NCI-H1092 treated with DMSO at 0.1 percent for 48 hours (cell line): ENCODE measurements at places on chromosomes 13 and 19.

GRCh38 chr19:8569066-8569771 lies 8.0 kb downstream of the MYO1F start:
- no peak for DNase-seq

DNA sequence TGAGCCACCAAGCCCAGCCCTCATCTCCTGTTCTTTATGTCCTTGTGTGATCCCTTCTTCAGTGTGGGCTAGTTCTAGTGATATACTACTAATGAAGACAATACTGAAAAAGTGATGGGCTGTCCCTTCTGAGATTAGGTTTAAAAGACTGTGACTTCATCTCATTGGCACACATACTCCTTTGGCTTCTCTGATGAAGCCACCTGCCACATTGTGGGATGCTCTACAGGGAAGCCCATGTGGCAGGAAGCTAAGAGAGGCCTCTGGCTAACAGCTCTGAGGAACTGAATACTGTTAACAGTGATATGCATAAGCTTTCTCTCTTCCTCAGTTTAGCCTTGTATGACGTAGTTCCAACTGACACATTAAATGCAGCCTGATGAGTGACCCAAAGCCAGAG lies 13.6 kb downstream of the CSNK1A1L start:
- no peak for DNase-seq

DNA sequence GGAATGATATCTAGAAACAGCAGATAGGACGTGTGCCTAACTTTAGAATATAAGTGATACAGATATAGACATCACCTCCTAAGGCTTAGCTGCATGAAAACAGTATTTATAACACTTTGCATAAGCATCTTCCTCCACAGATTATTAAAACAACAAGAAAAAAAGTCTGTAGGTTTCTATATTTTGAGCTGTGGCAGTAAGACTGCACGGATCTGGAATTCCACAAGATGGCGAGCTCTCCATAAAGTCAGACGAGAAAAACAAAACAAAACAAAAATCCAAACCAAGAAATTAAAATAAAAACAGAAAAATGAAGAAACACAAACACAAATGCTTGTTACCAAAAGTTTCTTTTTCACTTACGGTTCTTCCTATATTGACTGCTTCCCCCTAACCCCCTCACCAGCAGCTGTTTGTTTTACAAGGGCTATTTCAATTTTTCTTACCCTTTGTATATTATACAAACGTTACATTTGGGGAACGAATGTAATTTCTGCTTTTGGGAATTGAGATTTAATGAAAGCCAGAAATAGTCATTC lies 285.8 kb downstream of the MYO16 start:
- peak; percentile 42 for DNase-seq

DNA sequence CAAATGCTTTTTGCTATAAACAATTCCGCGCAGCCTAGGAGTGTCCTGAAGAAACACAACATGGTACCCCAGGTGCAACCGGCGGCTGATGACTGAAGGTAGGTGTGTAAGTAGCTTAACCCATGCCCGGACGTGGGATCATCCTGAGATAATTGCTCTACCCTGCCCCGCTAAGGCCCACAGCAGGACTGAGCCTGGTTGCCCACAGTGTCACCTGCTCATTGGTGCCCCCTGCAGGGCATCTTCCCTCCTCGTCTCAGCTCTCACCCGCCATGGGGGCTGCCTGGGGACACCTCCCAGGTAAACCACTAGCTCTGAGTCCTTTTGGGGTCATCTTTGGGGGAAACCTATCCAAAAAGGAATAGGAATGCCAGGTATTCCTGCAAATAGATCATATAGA lies 22.3 kb downstream of the TMEM161A start:
- no peak for DNase-seq

- no peak for DNase-seq
These were observed 10.8 kb downstream of the LATS2 start for GRCh38 chr13:21050288-21051197.

- DNase-seq = no peak
These were observed 5.9 kb downstream of the BORCS8 start for GRCh38 chr19:19185853-19186740.

DNA sequence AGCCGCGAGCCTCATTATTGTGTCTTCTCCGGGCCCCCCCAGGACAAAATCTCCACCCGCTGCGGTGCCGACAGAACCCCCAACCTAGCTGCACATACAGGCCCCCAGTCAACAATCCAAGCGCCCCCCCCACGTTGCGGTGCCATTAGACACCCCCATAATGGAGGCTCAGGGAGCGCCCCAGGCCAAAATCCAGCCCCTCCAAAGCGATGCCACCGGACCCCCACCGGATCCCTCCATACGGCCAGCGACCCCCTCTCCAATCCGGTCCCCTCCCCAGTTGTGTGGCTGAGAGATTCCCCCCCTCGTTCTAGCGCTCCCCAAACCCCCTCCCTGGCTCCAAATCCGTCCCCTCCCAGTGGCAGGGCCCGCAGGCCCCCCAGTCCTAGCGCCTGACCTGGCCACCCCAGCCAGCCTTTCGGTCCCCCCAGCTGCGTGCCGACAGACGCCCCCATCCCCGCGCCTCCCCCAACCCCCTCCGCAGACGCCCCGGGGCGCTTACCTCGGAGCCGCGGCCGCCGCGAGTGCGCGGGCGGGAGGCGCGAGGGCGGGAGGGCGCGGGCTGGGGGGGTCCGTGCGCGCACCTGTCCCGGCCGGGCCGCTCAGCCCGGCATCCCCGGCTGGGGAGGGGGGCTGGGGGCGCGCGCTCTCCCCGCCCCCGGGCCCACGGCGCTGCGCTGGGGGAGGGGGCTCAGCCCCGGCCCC lies 21.6 kb upstream of the SEMA6B start:
- no peak for DNase-seq
